Stimulated activated CD4-positive, alpha-beta T cell treated with anti-CD3 and anti-CD28 coated beads, Interleukin-4, amount 100 ng/mL, for 1 hour (primary cell): ENCODE measurements at places on chromosomes 4 and X.
A peak's percentile ranks its signal among the peaks of the same experiment; 100 is the strongest.

GRCh38 chrX:104166735-104167436 is 633 bp downstream of the FAM199X start:
- DNase-seq = no peak

- DNase-seq = no peak
Observed at GRCh38 chr4:56389558-56389957, 2.3 kb upstream of the AASDH start.

GRCh38 chr4:70191647-70192046 is 3.9 kb upstream of the ODAM start:
- no peak for DNase-seq

DNA sequence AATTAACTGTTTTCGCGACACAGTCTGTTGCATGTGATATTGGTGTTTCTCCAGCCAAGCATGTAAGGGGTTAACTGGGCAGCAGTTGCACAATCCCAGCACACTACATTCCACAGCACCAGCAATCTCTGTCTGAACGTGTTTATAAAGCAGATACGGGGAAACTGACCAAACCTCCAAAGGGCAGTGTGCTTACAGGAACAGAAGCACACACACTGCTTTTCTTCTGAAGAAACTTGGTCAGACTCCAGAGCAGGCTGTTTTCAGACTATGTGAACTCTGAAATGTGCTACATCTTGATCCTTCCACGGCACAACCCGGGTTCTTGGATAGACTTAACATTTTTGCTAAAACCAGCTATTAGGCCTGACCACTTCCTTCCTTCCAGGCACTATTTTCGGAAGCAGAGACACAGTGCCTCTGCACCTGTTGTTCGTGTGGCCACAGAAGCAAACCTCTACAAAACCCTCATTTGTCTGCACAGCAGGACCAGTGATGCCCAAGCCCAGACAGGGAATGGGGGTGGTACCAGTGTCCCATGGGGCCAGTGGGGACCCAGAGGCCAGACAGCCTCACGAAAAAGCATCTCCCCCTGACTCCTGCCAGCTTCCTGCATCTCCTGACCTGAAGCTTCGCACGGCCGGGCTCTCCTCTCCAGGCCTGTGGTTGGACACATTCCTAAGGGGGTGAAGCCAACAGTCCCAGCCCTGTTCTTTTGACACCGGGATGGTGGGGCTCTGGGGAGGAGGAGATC is 90.1 kb downstream of the IRF2 start:
- no peak for DNase-seq

- peak; percentile 20 for DNase-seq
Observed at GRCh38 chr4:39032218-39033085, at the start of gene TMEM156. TSS of gene TMEM156 (minus strand) at chr4:39032409. CDS start at chr4:39032313, 96 bp downstream.

DNA sequence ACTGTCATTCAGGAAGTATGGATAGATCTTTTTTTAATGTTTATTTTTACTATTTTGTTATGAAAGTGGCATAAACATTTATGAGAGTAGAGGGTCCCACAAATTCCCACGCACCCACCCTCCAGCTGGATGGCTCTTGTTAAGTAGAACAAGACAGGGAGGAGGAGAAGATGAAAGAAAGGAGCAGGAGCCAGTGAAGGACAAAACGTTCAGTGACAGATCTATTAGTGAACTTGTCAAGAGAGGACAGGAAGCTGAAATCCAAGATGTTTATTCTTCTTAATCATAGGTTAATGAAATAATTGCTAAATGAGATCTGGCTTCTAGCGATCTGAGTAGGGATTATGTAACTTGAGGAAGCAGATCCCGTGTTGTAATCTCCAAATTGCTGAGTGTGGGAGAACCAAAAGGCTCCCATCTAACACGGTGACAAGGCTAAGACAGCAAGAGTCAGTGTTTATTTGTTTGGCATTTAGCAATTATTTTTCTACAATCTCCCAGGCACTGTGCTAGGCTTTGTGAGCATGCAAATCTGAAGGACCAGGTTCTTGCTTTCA is 162.5 kb downstream of the SHROOM3 start:
- no peak for DNase-seq

GRCh38 chr4:94678896-94679295 is 78.9 kb upstream of the BMPR1B start:
- no peak for DNase-seq

GRCh38 chr4:169810325-169811323 is 52.9 kb upstream of the HPF1 start:
- no peak for DNase-seq

DNA sequence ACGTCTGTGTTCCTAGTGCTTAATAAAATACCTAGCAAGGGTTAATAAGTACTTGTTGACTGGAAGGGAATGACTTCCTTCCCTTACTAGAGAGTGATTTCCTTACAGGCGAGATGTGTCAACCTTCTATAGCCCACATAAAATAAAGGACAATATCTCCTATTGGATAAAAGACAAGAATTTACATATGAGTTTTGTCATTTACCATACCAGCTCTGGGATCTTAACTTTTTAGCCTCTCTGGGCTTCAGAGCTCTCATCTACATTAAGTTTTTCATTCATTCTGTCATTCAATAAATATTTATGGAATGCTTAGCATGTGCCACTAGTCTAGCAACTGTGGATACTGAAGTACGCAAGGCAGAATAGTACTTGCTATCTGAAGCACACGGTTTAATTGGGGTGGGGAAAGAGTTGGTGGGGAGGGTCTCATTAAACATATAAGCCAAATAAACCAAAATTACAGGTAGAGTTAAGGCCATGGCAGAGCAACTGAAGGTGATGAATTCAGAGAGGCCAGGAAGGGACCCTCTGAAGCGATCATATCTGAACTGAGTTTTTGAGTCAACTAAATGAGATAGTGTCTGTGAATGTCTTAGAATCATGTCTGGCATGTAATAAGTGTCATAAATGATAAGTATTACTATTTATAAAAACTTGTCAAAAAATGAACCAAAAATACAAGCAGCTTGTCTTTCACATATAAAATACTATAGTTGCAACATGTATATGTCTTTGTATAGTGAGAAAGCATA is 91.6 kb upstream of the BMP2K start:
- no peak for DNase-seq

DNA sequence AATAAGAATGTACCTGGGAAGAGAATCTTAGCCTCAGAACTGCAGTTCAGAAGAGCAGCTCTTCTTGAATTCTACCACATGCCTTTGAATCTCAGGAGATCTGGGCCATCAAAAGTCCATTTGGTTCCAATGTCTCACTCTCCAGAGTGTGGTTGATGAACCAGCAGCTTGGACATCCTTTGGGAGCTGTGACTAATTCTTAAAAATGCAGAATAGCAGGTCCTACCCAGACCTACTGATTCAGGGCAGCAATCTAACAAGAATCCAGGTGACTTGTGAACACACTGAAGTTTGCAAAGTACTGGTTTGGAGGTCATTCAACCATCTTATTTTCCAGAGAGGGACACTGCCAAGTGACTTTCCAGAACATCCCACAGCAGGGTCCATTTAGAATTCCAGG is 244.7 kb downstream of the PACRGL start:
- no peak for DNase-seq

- DNase-seq = peak; percentile 53
Observed at GRCh38 chrX:150897421-150898320, 797 bp downstream of the CD99L2 start.

- DNase-seq = no peak
Observed at GRCh38 chrX:40314070-40314469, 216.3 kb upstream of the BCOR start.

DNA sequence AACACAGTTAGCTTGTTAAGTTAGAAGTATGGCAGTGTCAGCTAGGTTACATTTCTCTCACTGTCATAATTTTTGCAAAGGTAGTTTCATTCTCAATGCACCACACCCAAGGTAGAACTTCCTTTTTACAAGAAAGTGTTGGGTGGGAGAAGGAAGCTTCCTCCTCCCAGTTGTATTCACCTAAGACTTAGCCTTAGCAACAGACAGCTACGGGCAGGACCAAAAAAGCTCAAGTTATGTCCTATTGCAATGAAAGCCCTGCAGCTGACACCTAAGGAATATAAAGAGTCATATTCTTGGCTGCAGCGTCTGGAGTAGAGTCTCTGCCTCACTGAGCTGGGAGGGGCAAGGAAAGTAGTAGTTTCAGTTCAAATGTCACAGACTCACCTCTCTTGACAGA is 25.1 kb upstream of the PRDM8 start:
- no peak for DNase-seq

GRCh38 chrX:48461830-48462229 is 8.2 kb downstream of the SLC38A5 start:
- no peak for DNase-seq

- DNase-seq = peak; percentile 29
Observed at GRCh38 chrX:71652405-71652804, 14.9 kb upstream of the LOC101059915 start.

- no peak for DNase-seq
Observed at GRCh38 chr4:69668680-69669079, 15.6 kb upstream of the UGT2A1 start.

- no peak for DNase-seq
Observed at GRCh38 chr4:149595500-149595899, 220.1 kb downstream of the IQCM start.

DNA sequence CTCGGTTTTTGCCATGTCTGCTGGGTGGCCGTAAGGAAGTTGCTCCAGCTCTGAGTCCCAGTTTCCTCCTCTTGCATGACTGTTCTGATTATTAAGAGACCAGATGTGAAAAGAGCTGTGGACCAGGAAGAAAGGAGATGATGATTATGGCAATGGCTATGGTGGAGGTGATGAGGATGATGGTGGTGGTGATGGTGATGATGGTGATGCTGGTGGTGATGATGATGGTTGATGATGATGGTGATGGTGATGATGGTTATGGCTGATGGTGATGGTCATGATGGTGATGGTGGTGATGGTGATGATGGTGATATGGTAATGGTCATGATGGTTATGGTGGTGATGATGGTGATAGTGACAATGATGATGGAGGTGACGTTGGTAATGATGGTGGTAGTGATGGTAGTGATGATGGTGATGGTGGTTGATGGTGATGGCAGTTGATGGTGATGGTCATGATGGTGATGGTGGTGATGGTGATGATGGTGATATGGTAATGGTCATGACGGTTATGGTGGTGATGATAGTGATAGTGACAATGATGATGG is 107.8 kb upstream of the NKX1-1 start:
- DNase-seq = no peak

GRCh38 chr4:78059524-78059889 is 2.4 kb downstream of the FRAS1 start:
- no peak for DNase-seq

DNA sequence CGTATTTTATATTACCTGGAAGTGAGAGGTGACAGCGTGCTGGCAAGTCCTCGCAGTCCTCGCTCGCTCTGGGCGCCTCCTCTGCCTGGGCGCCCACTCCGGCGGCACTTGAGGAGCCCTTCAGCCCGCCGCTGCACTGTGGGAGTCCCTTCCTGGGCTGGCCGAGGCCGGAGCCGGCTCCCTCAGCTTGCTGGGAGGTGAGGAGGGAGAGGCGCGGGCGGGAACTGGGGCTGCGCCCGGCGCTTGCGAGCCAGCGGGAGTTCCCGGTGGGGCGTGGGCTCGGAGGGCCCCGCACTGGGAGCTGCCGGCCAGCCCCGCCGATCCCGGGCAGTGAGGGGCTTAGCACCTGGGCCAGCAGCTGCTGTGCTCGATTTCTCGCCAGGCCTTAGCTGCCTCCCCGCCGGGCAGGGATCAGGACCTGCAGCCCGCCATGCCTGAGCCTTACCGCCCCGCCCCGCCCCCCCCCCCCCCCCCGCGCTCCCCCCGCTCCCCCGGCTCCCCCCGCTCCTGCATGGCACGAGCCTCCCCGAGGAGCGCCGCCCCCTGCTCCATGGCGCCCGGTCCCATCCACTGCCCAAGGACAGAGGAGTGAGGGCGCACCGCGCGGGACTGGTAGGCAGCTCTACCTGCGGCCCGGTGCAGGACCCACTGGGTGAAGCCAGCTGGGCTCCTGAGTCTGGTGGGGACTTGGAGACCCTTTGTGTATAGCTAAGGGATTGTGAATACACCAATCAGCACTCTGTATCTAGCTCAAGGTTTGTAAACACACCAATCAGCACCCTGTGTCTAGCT is 298.9 kb upstream of the MAGEB16 start:
- DNase-seq = no peak

DNA sequence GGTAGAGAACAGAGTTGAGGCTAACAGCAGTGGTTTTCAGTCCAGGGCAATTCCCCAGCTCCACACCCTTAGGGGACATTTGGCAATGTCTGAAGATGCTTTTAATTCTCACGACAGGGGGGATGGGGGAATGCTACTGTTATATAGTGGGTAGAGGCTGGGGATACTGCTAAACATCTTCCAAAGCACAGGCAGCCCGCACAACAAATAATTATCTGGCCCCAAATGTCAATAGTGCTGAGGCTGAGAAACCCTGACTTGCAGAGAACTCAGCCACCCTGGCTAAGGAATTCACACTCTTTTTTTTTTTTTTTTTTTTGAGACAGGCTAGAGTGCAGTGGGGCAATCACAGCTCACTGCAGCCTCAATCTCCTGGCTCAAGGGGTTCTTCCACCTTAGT is 60.6 kb downstream of the POLR2B start:
- no peak for DNase-seq

DNA sequence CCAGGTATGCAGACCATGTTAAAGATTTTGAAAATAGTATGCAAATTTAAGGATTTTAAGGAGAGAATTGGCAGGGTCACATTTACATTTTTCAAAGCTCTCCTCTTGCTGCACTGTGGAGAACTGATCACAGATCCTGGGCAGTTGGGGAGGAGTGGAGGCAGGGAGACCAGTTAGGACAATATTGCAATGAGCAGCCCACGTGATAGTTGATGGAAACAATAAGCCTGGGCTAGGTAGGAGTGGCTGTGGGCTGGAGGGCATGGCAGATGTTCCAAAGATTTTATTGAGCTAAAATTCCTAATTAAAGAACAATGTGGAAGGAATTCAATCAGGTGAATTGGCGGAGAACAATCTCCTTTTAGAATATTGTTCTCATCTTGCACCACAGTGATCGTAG is 50.6 kb downstream of the ENPEP start:
- DNase-seq = no peak

GRCh38 chrX:114178126-114178525 is 405.8 kb upstream of the HTR2C start:
- no peak for DNase-seq

DNA sequence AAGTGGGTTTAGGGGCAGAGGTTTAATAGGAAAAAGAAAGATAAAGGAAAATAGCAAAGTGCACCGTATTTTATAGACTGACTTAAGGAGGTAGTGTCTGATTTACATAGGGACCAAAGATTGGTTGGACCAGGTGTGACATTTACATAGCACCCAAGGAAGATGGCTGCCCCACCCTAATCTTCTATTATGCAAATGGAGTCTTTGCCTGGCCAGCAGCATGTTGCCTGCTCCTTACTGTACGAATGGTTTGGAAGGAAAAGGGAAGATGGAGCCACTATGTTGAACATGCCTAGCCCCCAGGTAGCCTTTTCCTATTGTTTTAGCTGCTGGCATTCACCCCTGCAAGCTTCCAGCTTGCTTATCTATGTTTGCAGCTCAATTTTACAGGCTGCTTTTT is 146.2 kb upstream of the PDE5A start:
- no peak for DNase-seq

DNA sequence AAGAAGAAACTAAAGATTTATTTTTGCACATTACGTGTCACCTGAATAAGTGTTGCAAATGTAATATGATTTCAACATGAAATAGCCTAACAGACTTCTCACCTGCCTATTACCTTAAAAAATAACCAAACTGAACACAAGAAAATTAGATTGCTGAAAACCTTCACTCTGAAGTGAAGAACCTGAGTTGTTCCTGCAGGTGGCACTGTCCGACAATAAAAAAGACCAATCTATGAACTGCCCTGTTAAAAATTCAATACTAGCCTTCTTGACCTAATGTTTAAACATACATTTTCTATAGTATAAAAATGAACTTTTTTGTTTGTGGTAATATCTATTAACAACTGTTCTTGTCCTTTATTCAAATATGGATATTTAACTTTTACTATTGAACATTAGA is 69.2 kb upstream of the PNPLA4 start:
- no peak for DNase-seq

GRCh38 chrX:13826770-13827169 is 9.9 kb upstream of the GPM6B start:
- DNase-seq = no peak
